ENCODE measurements at places on chromosomes 3 and 15. TPM values are rescaled to one million over a fixed set of nuclear protein-coding genes. Genes with fewer than 3 reads are reported as not detected.

The SI gene
- not detected for total RNA-seq

The NPAP1 gene
- not detected for total RNA-seq

The SH3GL3 gene
- total RNA-seq = 0.24 TPM

The CYP11A1 gene
- total RNA-seq = 0.81 TPM

The SUCLG2 gene
- total RNA-seq = 52.7 TPM

The MRPL3 gene
- total RNA-seq = 87.7 TPM

The LRRN1 gene
- total RNA-seq = 0.12 TPM

The GABRB3 gene
- total RNA-seq = 0.85 TPM

The C2CD4A gene
- total RNA-seq = not detected

The RBP2 gene
- not detected for total RNA-seq

The NR1I2 gene
- total RNA-seq = not detected

The RTF1 gene
- total RNA-seq = 29.1 TPM

Data from hair follicle dermal papilla cell (primary cell).